ENCODE measurements at places on chromosomes 5 and 9.
A peak's percentile ranks its signal among the peaks of the same experiment; 100 is the strongest.

- no peak for DNase-seq
These were observed 173.2 kb downstream of the GABRB2 start for GRCh38 chr5:161373345-161373707.

DNA sequence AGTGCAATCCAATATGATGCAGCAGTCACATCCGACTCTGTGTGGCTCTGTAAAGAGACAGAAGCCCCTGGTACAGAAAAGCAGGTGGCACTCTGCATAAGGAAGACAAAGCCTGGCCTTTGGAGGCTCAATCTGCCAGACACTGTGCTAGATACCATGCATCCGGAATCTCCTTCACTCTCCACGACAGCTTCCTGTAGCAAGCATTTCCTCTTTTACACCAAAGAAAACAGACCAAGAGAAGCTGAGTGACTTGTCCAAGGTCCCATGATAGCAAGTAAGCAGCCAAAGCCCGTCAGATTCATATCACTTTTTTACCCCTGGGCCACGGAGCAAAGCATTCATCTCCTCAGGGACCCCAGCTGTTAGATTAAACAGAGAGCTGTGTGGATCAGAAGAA is 64.2 kb upstream of the SMIM23 start:
- DNase-seq, result peak; percentile 23

- DNase-seq, result no peak
These were observed 484.0 kb downstream of the SPATA31A7 start for GRCh38 chr9:61673664-61674381.

DNA sequence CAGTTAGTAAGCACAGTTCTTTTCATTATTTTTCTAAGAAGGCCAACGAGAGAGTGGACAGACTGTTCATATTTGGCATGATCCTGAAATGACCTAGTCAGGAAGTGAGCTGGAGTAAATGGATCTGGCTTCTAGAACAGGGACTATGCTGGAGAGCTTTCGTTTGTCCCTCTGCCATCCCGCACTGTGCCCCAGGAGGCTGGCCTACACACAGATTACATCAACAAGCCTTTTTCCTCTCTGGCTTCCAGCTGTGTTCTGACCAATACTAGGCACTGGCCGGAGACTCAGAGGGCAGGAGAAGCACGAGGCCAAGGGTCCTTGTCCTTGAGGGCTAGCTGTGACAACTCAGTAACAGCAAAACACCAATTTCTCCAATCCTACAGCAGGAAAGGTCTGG is 127.8 kb downstream of the MED27 start:
- DNase-seq, result no peak

- no peak for DNase-seq
These were observed 328.1 kb downstream of the HINT1 start for GRCh38 chr5:130836729-130837649.

DNA sequence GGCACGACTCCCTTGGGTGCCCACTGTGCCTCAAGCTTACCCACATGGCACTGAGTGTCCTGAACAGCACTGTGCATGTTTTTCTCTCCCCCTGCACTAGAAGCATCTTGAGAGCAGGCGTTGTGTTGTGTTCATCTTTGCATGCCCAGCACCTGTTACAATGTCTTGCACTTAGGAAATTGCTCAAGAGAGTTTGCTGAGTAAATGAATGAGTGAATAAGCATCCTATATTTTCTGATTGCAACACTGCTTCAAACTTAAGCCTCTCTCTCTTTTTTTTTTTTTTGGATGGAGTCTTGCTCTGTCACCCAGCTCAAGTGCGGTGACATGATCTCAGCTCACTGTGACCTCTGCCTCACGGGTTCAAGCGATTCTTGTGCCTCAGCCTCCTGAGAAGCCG is 94.5 kb downstream of the LMNB1 start:
- DNase-seq, result no peak

- no peak for DNase-seq
These were observed 158.7 kb upstream of the TNC start for GRCh38 chr9:115276621-115277020.

DNA sequence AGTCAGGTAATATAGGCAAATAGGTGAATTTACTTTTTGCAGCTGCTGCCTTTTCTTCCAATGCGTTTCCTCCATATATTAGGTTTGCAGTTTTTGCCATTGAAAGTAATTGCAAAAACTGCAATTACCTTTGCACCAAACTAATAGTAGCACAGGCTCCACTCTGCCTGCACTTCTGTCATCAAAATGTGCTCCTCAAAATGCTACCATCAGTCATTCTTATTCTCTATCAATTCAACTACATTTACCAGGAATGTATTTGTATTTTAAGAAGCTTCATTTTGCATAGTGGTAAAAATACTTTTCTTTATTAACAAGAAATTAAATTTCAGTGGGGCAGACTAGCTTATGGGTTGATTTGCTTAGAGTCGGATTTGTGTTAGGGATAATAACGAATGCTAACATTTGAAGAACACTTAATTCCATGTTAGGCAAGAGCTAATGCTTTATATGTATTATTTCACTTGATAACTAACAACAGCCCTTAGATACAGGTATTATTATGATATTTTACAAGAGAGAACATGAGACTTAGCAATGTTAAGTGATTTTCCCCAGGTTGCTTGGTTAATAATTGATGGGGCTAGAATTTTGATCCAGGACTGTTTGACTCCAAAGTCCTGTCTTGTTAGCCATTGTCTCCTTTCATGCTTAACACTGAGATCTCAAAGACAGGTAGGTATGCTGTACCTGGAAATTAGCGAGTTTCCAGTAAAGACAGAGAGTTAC is 300.4 kb downstream of the MAN2A1 start:
- no peak for DNase-seq

GRCh38 chr5:178417391-178417811 is 172.8 kb downstream of the COL23A1 start:
- DNase-seq, result no peak

GRCh38 chr9:126965541-126966428 is 51.2 kb downstream of the RALGPS1 start:
- DNase-seq, result no peak

DNA sequence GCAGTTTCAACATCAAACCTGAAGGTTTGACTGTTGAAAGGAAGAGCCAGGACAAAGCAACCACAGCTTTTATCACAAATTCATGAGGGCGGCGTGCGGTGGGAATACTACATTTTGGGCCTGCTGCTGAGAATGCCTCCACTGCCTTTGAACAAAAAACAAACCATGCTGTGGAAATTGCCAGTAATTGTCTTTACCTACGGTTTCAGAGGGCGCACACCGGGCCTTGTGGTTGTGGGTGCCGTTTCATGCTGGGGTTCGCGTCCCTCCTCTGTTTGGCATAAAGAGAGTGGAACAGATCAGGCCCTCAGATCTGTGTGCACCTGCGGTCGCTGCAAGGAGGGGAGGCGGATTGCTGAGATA is 27.6 kb upstream of the TCF7 start:
- DNase-seq, result no peak

DNA sequence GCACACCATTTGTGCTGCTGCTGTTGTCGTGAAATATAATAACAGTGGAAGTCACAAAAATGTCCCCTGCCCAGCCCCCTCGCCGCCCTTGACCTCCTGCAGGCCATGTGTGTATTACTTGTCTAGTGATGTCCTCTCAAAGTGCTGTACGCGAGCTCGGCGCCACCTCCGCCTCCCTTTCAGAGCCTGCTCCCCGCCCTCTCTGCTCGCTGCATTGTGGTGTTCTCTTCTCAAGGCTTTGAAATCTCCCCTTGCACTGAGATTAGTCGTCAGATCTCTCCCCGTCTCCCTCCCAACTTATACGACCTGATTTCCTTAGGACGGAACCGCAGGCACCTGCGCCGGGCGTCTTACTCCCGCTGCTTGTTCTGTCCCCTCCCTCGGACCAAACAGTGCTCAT is 14.7 kb upstream of the CFAP157 start:
- DNase-seq, result no peak

DNA sequence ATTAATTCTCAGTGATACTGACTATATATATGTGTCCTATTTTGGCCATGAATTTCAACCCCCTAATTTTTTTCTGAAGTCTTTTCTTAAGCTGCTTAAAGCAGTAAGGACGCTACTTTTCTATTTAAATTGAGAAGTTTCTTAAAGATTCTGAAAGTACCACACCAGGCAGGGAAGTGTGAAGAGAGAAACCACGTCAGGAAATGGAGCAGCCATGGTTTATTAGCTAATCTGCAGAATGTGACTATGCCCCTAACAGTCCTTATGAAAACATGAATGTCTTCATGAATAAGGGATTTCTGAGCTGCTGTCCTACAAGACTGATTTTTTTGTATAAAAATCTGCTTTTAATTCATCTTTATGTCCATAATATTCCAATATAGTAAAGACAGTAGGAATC is 1724.3 kb upstream of the C9orf72 start:
- DNase-seq, result peak; percentile 64

DNA sequence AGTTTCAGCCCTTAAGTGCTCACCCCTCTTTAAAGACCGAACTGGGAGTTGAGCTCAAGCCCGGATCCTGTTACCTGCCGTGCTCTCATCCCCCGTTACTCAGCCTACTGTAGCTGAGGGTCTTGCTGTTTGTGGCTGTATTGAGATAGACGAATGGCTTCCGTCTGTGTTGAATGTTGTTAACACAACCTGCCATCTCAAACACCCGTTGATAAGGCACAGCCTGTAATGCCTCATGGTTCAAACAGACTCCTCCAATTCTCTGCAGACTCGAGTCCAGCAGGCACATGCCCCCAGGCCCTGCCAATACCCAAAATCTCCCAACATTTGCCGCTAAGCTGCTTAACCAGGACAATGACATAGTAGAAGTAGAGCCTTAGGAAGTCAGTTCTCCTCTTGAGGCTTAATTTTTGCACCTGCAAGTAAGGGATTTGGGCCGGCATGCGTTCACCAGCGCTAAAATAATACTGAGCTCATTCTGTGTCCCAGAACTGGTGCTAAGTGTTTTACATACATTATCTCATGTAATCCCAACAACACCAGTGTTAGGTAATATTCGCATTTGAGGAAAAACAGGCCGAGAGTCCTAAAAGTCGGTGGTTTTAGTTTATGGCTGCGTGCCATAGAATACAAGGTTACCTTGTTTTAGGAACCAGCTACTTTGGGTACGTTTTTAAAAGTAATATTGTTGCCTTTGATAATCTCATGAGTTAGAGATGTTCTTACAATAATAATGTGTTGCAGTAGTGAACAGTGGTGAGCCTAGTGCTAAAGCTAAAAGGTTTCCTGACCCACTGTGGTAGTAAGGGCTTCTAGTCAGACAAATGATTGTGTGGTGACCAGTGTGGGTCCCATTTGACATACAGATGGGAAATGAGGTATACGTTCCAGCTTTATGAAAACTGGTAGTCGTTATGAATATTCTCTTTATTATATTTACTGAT is 1.5 kb upstream of the RFX3 start:
- no peak for DNase-seq

DNA sequence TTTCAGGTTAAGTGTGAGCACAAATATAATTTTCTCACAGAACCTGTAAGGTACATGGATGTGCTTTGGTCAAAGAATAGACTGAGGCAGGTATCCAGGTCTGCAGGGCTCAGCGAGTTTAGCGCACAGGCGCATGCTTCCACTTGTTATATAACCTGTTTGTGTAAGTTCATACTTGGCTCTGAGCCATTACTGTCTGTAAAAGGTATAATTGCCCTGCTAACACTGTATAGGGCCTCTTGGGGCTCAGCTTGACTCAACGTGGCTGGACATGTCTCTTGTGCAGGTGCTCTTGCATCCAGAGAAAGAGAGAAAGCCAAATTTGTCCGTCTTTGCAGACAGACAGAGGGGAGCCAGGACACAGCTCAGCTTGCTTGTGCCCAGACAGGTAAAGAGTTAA is 759.6 kb downstream of the MTRR start:
- no peak for DNase-seq

DNA sequence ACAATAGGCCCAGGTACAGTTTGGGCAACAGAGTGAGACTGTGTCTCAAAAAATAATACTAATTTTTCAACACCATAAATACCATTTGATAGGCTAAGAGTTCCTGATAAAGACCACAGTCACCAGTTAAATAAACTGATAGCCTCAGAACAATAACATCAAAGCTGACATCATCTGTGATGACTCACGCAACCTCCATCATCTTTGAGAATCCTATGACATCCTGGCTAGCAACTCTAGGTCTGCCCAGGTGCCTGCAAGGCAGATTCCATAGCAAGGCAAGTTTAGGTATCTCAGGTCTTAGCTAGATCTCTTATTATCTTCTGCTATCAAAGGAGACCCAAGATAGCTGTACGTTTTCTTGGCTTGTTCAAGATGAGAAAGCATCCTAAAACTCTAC is 30.5 kb upstream of the UBAP2 start:
- no peak for DNase-seq
